ENCODE measurements at places on chromosomes 1 and 21.

- DNase-seq = no peak
Measured at GRCh38 chr21:25934771-25935224, 200.0 kb downstream of the GABPA start.

GRCh38 chr1:117215019-117215418 is 4.3 kb upstream of the VTCN1 start:
- DNase-seq = no peak

DNA sequence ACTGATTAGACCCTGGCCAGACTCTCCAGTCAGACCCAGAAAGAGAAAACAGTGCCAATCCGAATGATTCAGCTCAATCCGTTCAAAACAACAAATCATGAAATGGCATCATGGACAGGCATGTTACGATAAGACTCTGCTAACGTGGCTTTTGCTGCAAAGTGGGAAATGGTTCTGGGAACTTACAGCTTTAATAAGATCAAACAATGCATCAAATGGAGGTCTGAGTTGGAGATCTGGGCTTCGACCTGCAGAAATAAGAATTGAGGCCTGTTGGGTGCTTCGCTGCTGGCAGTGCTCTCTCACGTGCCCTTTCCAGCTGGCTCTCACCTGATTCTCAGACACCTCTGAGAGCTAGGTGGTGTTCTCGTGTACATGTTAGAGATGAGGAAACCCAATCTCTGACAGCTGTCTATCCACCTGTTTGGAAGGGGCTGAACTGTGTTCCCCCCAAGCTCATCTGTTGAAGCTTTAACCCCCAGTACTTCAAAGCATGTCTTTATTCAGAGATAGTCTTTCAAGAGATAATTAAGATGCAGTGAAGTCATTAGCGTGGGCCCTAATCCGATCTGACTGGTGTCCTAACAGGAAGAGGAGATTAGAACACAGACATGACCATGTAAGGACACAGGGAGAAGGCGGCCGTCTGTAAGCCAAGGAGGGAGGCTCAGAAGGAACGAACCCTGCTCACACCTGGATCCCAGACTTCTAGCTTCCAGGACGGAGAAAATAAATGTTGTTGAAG is 45.5 kb upstream of the ETS2 start:
- no peak for DNase-seq

- no peak for DNase-seq
Measured at GRCh38 chr1:81209461-81209860, 591.3 kb upstream of the ADGRL2 start.

DNA sequence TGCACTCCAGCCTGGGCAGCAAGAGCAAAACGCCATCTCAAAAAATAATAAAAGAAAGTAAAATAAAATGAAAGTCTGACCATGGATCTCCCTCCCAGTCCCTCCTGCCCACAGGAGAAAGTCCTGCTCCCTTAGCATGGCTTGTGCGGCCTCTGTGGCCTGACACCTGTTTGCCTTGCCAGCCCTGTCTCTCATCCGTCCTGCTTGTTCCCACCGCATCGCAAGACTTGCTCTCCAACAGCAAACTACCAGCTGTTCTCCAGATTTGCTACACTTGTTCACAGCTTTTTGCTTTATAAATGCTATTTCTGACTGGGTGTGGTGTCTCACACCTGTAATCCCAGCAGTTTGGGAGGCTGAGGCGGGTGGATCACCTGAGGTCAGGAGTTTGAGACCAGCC is 2.7 kb downstream of the ETV3L start:
- DNase-seq = no peak

DNA sequence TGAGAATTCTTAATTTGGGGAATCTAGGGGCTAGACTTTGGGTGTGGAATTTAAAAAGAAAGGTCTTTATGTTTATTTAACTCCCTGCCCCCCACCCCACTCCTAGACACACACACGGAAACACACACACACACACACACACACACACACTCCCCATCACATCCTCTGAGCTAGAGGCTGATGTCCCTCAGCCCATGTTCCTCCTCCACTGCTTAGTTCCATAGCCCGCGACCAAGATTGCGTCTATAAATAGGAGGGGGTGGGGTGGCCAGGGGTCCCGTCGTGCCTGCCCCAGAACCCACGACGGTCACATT is 655 bp upstream of the KIRREL1 start:
- DNase-seq = no peak

DNA sequence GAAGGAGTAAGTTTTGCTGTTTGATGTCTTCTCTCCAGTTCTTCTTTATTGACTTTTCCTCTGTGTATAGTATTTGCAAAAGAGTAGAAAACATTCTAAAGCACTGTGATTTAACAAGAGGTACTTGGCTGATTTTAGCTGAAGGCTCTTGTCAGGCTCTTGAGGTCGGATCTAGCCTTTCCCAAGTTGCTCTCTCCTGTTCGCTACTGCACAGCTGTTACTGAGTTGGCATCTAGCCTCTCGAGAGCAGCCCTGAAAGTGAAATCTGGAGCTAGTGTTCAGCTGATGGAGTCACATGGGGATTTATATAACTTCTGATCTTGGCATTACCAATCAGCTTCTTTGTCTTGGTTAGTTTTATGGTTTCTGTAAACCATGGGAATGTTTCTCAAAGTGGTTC is 193.1 kb downstream of the RYR2 start:
- no peak for DNase-seq

DNA sequence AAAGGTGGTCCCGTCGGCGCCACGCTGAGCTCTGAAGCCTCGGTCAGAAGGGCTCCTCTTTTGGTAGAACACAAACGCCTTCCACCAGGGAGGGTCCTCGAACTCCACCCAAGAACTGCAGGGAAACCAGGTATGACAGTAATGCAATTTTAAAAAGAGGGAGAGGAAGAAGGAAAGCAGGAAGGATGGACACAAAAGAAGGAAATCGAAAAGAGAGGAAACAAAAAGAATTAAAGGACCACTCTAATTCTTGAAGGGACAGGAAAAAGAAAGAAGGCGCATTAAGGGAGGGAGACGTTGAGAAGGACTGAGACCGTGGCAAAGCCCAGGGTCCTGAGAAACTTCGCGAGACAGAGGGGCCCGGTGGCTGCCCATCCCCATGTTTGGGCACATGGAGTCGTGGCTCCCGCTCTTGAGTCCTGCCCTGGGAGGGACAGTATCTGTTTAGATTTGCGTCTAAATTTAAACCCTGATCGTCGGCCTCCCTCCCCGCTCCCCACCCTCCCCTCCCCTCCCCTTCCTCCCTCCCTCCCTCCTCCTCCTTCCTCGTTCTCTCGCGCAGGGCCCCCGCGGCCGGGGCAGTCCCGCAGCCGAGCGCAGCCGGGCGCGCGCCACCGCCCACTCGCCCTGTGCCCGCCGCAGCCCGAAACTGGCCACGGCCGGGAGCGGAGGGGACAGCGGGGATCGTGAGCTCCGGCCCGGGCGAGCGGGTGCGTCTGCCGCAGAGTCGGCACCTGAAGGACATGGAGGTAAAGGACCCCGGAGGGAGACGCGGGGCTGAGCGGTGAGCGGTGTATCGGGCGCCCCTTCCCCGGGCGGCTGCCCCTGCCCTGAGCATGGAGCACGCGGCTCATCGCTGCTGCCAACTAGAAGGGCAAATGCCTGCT is at the start of gene RCSD1:
Gene RCSD1, plus strand, starts transcription at position 552 of the 887 bp plus-strand sequence. Its CDS starts 192 bp downstream, at position 744.
- DNase-seq = peak; percentile 43

- DNase-seq = no peak
Measured at GRCh38 chr1:46134660-46135331, 2.4 kb upstream of the PIK3R3 start.

DNA sequence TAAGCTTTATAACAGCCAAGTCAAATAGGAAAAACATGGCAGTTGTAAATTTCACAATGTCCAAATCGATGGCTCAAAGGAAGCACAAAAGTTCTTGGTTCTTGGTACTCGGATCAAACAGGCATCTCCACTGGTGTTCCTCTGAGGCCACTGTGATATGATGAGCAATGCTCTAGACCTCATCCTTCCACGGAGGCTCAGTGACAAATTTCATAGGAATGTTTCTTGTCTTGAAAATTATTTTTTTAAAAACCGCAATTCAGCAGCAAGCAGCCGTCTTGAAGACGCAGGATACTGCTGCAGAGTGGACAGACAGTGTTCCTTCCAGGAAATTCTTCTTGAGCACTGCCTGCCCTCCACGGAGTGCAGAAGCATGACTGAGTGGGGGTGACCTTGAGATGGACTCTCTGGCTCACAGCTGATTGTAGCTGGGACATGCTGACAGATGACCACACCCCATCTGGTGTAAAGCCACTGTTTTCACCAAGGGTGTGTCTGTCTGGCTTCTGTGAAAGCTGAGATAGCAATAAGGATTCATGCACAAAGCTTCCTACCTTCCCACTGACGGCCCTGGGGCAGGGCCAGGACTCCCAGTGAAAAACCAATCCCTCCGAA is 61.9 kb downstream of the TIAM1 start:
- no peak for DNase-seq

- no peak for DNase-seq
Measured at GRCh38 chr1:182172699-182173098, 111.2 kb upstream of the ZNF648 start.

GRCh38 chr1:236701782-236702181 is 15.5 kb downstream of the ACTN2 start:
- no peak for DNase-seq

GRCh38 chr21:45359451-45360217 is 45.3 kb upstream of the COL18A1 start:
- no peak for DNase-seq

DNA sequence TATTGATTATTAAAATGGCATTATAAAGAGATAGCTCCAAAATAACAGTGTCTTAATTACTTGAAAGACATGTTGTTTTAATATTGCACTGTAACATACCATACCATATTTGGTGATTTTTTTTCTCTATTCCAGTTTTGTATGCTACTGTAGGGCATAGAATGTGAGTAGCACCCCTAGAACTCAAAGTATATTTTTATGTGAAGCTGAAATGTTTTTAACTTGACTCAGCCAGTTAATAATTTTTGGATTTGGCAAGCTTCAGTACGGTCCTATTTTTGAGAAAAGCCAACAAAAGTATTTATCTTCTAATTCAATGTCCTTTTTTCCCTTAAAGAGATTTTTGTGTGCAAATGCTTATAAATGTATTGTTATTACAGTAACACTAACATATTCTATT is 593.8 kb downstream of the USP25 start:
- DNase-seq = no peak

- no peak for DNase-seq
Measured at GRCh38 chr21:17402937-17403336, 109.9 kb upstream of the CXADR start.

GRCh38 chr1:38208716-38209632 is 162.4 kb upstream of the POU3F1 start:
- no peak for DNase-seq

DNA sequence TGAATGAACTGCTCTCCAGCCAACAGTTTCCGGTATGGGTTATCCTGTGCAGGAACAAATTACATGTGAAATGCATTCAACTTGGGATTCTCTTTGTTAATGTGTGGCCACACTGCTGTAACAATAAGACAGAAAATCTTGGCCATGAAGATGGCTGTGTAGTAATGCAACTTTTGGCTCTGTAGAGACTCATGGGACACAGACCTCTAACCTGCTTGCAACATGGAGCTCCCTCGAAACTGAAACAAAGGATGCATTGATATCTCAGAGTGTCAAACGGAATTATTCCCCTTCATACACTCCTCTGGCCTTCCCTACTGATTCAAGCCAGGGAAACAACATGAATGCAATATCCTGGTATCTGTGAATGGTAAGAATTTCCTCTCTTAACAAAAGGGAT is 559.3 kb upstream of the ZRANB2 start:
- no peak for DNase-seq

DNA sequence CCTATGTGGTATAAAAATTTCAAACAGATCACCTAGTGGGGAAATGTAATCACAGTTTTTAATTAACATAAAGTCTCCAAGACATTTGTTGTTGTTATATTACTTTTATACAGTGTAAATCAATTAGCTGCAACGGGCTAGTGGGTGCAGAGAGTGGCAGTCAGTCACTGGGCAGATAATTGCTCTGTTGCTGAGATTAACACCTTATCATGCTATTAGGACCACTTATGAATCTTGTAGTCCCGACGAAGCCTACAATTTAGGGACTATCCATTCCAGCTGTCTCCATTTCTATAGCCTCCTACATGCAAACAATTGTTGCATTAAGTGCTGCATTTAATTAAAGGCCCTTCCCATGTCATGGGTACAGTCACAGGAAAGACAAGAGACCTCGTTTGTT is 158.9 kb upstream of the PROX1 start:
- no peak for DNase-seq

GRCh38 chr1:99685516-99686180 is 39.7 kb downstream of the PALMD start:
- no peak for DNase-seq
